ENCODE measurements at places on chromosomes 5 and 9. TPM values are rescaled to one million over a fixed set of nuclear protein-coding genes. Genes with fewer than 3 reads are reported as not detected.
A peak's percentile ranks its signal among the peaks of the same experiment; 100 is the strongest.

DNA sequence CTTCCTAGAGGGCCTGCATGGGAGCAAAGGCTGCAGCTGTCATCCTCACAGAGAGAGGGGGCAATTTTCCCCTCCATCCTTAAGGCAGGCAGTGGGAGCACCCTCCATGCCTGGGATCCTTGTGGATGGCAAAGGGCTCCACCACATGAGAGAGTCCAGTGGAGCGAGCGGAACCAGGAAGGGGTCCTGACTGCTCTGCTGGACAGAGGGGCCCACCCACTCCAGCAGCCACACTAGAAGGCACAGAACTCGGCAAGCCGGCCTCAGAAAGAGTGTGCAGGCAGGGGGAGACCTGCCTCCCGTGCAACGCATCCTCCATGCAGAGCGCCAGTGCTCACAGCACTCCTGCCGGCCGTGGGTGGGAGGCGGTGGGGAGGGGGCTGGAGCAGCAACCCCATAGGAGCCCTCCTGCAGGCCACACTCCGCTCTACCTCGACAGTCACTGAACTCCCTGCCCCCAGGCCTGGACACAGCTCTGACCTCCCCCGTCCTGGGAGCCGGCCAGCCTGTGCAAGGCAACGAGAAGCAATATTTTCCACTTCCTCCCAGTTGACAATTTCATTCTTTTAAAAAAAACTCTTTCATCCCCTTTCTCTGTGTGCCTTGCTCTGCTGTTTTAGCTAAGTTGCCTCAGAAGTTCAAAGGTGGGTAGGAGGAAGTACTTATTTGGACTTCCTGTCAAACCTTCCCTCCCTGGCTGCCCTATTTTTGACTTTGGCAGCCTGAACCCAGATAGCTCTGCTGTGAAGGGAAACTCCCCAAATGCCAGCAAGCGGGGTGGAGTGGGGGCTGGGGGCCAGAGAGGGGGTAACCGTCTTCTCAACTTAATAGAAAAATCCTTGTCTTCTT is 5.3 kb upstream of the LCP2 start:
- no peak for DNase-seq

GRCh38 chr5:150576449-150576949 is 64.0 kb upstream of the SYNPO start:
- no peak for DNase-seq

DNA sequence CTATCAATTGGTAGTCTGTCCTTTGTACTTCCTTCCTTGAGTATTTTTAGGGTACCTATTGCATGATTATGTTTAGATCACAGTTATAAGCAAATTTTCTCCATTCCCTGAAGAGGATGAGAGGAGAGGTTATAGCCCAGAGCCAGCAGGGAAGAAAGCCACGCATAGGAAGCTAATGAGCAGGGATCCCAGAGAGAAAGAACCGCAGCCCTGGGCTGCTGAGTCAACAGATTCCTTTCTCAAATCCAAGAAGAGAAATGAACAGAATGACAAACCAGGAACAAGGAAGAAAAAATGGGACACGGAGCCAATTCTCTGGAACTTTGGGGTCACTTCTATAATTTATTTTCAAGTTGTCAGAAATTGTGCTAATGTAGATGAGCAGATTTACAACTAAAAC is 284.5 kb downstream of the RFX3 start:
- DNase-seq = no peak

DNA sequence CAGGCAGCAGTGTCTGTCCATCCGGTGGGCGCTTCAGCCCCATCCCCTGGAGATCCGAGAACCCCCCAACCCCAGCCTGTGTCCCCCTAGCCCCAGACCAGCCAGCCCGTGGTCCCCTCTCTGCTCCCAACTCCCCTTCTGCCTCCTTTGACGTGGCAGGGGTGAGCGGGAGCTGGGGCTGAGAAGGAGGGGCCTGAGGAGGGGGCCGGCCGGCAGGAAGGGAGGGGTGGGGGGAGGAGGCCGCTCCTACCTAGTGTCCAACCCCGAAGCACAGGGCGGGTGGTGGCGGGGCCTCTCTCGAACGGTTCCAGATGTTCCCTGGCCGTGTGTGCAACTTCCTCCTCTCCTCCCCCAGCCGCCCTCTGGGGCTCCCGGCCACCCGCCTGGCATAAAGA is 31.0 kb downstream of the GOLGA2 start:
- peak; percentile 65 for DNase-seq

DNA sequence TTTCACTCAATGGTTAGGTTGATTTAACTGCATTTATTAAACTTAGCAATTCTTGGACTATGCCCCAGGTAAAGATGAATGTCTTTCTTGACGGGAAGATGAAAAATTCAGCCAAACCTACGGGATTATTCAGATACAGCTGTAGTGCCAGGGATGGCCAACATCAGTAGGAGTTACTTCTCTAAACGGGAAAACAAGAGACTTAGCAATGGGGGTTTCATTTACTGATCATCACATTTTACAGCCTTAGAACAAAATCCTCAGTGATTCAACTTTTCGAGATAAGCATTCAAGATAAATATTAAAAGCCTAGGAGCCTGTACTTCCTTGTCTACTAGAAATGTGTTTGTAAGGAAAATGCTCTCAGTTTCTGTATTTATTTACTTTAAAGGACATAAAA is 46.1 kb downstream of the S1PR3 start:
- no peak for DNase-seq

Gene FAXDC2
- total RNA-seq = 10.3 TPM

Gene TEX48
- not detected for total RNA-seq

Gene SLC6A18
- total RNA-seq = not detected

Data from transverse colon (tissue), 4 donors.